ENCODE measurements at places on chromosomes 1 and 21. TPM values are rescaled to one million over a fixed set of nuclear protein-coding genes. Genes with fewer than 3 reads are reported as not detected.

DNA sequence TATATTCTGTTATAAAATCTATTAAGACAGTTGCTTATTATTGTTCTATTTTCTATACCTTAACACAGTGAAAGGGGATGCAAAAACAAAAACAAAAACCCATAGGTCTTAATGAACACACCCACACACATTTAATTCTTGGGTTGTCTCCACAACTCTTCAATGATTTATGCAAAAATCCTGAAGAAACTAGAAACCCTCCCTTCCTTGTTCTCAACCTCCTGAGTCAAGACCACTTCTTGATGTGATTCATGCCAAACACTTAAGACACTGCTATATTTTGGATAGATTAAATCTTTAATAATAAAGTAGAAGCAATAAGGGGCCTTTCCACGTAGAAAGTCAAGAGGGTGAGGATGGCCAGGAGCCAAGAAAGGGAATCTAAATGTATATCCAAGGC, 23.4 kb downstream of the SCAF4 start:
- DNase-seq: no peak

The LAX1 gene
- 20.3 TPM for total RNA-seq

GRCh38 chr1:59682396-59683080, 132.2 kb upstream of the HOOK1 start:
- no peak for DNase-seq

- DNase-seq: no peak
Measured at GRCh38 chr1:163561580-163562295, 240.0 kb downstream of the NUF2 start.

DNA sequence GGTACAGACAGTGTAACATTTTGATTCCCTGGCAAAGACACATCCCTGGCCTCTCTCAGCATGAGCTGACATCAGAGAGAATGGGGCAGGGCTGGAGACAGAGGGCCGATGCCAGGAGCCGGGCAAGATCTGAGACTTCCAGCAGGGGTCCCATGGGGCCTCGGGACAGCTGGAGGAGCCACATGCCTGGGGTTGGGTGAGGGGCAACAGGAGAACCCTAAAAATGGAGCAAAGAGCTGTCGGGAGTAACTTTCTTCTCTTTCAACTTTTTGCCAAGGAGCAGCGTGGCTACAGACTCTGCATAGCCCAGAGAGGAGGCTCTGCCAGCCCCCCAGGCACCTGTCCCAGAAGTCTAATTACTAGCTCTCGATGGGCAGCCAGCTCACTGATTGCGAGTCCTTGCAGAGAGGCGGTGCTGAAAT, 130.8 kb downstream of the LACTBL1 start:
- no peak for DNase-seq

DNA sequence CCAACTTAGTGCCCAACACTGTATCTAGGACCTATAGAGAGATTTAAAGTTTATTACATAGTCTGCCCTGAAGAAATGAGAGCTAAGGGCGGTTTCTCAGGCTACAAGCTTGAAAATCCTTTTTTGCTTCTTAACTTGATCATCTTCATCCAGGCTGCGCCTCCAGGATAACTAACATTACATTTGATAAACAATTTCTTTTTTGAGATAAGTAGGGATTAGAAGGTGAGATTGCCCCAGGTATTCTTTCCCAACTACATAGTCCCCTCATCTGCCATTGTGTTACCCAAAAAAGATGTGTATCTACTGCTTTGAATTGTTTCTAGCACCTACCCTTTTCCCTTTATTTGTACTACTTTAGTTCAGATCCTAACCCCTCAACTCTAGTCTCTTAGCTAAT, 25.4 kb downstream of the NUF2 start:
- no peak for DNase-seq

DNA sequence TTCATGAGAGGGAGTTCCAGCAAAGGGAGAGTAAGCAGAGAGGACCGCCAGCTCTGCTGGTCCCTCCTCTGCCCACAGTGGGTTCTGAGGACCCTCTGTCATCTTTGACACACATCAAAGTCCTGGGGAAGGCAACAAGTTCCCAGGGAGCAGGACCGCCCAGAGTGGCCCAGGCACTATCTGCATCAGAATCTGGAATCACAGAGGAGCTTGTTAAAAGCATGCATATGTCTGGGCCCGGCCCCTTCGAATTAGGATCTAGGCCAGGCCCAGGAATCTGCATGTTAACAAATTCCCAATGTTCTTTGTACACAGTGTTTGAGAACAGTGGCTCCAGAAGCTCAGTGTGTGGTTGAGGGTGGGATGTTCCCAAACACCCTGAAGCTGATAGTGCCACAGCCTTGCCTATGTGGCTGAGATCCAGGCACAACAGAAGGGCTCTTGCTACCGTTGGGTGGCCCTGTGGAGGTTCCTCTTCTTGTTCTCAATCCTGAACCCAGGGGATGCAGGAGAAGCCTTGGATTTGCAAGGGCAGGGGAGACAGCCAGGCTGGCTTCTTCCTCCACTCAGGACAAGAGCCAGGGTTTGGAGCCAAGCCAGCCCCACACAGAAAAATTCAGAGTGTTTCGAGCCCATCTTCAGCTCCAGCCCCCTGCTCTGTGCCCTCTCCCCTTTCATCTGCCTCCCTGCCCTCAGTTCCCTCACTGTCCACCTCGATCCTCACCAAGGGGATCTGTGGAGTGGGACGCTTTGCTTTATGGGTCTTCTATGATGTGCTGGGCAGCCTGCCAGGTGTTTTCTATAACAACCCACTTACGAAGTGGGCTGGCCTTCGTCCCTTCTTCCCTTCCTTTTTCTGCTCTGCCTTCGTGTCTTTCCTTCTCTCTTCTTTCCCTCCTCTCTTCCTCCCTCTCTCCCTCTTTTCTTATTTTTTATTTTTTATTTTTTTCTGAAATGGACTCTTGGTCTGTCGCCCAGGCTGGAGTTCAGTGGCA, 129.0 kb upstream of the TMPRSS2 start:
- no peak for DNase-seq

DNA sequence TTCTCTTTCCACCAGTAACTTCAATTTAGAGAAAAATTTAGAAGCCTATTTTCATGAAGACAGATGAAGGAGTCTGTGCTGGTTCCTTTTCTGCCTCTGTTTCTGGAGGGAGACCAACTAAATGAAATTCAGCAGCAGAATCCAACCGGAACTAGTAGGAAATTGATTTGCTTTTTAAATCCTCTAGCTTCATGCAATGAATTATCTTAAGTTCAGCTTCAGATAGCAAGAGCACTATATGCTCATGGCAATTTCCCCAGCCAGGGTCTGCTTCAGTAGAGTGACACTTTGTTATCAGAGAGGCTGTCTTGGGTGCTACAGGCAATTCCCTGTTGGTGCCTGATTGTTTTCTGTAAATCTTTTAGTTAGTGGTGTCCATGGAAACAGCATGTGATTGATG, 189.7 kb downstream of the SLC35F3 start:
- no peak for DNase-seq

The PTPRU gene
- 0.64 TPM for total RNA-seq

DNA sequence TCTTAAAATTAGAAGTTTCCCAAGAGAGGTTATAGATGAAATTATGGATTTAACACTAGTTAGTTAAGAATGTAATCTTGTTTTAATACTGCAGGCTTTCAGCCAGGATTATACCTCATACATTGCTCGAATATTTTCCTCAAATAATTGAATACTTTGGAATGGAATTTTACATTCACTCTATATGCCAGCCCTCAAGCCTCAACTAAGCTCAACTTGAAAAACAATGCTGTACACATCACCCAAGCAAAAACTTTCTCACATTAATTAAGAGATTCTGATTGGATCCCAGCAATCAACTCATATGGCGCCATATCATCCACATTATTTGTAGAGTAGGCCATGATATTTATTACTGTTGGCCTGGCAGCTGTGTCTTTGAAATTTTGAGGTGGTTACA, 710.7 kb upstream of the ADAMTS5 start:
- DNase-seq: no peak

GRCh38 chr1:200319148-200319547, 90.7 kb downstream of the ZNF281 start:
- DNase-seq: no peak

The SELENBP1 gene
- total RNA-seq: not detected

DNA sequence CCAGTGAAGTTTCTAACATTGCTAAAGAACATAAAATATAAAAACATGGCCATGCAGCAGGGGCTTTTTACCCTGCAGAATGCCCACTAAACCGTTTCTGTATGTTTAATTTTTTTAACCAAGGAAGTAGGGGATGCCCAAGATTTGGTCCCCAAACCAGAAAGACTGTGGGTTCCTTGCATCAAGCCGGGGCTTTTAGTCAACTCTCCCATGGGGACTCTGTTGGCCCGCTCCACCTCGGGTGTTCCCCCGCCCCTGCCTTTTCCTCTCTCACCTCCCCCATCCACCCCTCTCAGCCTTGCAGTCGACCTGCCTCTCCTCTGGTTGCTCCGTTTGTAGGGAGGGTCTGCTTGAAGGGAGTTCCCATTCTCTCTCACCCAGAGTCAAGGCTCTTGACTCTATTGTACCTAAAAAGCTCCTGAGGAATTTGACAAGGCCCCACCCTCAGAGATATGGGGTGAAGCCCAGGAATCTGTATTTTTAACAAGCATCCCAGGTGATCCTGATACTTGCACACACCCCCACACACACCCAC, 117.5 kb downstream of the TOMM20 start:
- DNase-seq: peak; percentile 71

GRCh38 chr1:73181190-73181540, 898.8 kb upstream of the NEGR1 start:
- DNase-seq: no peak

GRCh38 chr1:221089273-221089672, 210.0 kb downstream of the HLX start:
- no peak for DNase-seq

GRCh38 chr1:101613546-101613945, 376.7 kb downstream of the S1PR1 start:
- no peak for DNase-seq

DNA sequence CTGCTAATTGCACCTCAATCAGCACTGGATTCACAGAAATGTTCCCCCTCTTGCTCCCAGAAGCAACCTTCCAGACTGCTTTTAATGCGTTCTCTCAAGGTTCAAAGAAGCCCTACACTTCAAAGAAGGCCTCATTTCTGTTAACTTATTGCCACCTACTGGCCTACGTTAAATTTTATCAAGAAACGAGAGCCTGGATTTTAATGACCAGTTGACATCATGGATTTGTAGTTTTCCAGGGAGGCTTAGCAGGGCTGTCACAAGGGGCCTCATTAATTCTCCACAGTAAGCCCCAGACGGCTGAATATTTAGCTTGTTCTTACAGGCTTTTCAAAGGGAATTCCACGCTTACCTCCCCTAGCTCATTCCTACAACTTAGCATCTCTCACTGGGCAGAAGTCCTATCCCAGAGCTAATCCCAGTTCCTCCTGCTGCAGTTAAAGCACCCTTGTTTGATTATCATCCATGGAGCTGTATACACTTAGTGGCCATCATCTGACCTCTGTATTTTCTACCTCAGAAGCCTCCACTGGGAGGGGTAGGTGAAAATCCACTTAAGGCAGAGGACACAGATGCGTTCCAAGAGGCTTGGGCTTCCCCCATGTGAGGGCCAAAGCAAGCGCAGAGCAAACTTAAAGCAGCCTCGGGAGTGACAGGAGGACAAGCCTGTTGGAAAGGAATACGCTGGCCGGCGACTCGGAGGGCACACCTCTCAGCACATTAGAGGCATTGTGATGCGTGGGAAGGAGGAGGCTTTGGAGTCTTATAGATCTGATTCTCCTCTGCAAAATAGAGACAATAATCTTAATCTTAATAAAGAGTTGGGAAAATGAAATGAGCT, 32.2 kb upstream of the CYP4X1 start:
- no peak for DNase-seq

- peak; percentile 7 for DNase-seq
Measured at GRCh38 chr1:223234534-223234933, 91.5 kb upstream of the TLR5 start.

The CITED4 gene
- total RNA-seq: 4.4 TPM

DNA sequence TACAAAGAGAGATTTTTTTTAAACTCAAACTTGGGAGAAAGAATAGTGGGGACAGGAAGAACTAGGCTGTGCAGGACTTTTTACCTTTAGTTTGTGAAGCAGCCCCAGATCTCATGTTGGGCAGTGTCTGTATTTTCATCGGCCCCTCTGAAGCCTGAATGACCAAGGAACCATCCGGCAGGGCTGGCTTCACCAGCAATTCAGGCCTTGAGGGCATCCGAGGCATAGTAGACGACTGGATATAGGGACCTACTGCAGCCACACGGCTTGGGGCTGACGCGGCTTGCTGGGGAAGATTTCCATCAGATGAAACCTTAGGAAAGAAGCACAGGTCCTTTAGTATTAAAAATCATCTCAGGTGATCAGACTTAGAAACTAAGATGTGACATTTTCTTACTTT, 43.7 kb downstream of the TP53BP2 start:
- DNase-seq: no peak

GRCh38 chr21:43866659-43867331, 1.8 kb downstream of the AGPAT3 start:
- DNase-seq: peak; percentile 71

DNA sequence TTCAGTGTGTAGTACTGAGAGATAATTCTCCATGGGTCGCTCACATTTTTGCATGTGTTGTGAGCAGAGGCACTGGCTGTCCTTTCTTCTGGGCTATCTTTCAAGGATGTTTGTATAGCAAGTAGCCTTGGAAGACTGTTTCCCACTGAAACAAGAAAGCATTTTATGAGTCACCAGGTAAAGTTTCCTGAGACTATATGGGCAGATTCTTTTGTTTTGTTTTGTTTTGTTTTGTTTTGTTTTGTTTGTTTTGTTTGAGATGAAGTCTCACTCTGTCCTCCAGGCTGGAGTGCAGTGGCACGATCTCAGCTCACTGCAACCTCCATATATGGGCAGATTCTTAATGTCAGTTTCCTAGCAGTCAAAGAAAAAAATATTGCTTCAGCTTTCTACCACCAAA, 912.6 kb downstream of the TTLL7 start:
- no peak for DNase-seq

DNA sequence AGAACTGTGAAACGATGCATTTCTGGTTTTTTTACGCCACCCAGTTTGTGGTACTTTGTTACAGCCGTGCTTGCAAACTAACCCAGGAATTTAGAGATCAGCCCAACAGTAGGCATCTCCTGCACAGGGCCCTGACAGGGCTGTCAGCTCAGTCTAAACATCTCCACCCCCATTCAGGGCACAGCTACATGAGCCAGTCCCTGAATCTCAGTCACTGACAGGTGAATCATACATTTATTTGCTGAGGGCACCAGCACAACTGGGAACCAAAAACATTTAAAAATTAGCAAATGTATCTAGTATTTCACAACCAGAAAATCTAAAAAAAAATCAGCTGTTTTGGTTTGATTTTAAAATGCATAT, 30.7 kb downstream of the PRDX6 start:
- no peak for DNase-seq

DNA sequence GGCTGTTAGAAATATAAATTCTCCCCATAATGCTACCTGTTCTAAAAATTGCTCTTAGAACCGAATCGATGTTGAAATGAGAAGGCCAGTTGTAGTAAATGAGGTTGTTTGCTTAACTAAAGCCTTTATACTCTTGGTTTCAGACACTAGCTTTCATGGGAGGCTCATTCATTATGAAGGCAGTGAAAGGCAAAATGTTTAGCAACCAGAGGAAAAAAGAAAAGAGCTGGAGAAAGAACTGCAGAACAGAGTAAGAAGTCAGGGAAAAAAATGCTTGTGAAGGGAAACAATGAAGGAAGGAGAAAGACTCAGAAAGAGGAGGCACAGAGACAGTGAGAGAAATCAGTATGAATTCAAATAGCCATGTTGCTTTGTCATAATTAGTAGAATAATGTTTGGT, 128.2 kb downstream of the ATP5PO start:
- no peak for DNase-seq

The PADI4 gene
- total RNA-seq: 0.41 TPM

Data from activated CD8-positive, alpha-beta memory T cell treated with anti-CD3 and anti-CD28 coated beads, Interleukin-2, amount 10 ng/mL, durations not matched to agents 7 days and 5 days (primary cell).